ENCODE measurements at places on chromosomes 6 and 20. TPM values are rescaled to one million over a fixed set of nuclear protein-coding genes. Genes with fewer than 3 reads are reported as not detected.

GRCh38 chr6:168968228-168968627 is 285.4 kb downstream of the THBS2 start:
- no peak for DNase-seq
- H3K4me1 ChIP-seq = no peaks in the 10 kb centered on the region
- no peak overlapping the region for H3K27ac ChIP-seq

The PRKN gene
- total RNA-seq = 3.2 TPM

GRCh38 chr6:99347804-99348203 is 1.7 kb downstream of the FAXC start:
- H3K36me3 ChIP-seq = peaks cover under 1% of the 10 kb centered on the region
- peak overlapping the region; percentile 94 for H3K4me3 ChIP-seq
- no peak for DNase-seq
- H3K27me3 ChIP-seq = peaks cover 7% of the 10 kb centered on the region

- DNase-seq = no peak
- H3K36me3 ChIP-seq = peaks cover 3% of the 10 kb centered on the region
- H3K4me1 ChIP-seq = peaks cover 14% of the 10 kb centered on the region
- no peak overlapping the region for H3K4me3 ChIP-seq
Measured at GRCh38 chr6:99338188-99338587, 11.3 kb downstream of the FAXC start.

- DNase-seq = no peak
- H3K4me1 ChIP-seq = peaks cover 37% of the 10 kb centered on the region
- H3K27ac ChIP-seq = no peak overlapping the region
- no peaks in the 10 kb centered on the region for H3K27me3 ChIP-seq
Measured at GRCh38 chr6:111843347-111844147, 29.7 kb downstream of the FYN start.

GRCh38 chr20:13353261-13353945 is 132.3 kb downstream of the ISM1 start:
- DNase-seq = no peak
- H3K27me3 ChIP-seq = no peaks in the 10 kb centered on the region
- H3K36me3 ChIP-seq = no peaks in the 10 kb centered on the region
- no peak overlapping the region for H3K27ac ChIP-seq

- no peaks in the 10 kb centered on the region for H3K27me3 ChIP-seq
- H3K27ac ChIP-seq = no peak overlapping the region
- H3K36me3 ChIP-seq = no peaks in the 10 kb centered on the region
- peaks cover 4% of the 10 kb centered on the region for H3K4me1 ChIP-seq
- no peak for DNase-seq
Measured at GRCh38 chr20:1854246-1854645, 41.0 kb upstream of the SIRPA start.

GRCh38 chr6:79710127-79710526 is 79.0 kb downstream of the SH3BGRL2 start:
- no peaks in the 10 kb centered on the region for H3K4me1 ChIP-seq
- no peak for DNase-seq

DNA sequence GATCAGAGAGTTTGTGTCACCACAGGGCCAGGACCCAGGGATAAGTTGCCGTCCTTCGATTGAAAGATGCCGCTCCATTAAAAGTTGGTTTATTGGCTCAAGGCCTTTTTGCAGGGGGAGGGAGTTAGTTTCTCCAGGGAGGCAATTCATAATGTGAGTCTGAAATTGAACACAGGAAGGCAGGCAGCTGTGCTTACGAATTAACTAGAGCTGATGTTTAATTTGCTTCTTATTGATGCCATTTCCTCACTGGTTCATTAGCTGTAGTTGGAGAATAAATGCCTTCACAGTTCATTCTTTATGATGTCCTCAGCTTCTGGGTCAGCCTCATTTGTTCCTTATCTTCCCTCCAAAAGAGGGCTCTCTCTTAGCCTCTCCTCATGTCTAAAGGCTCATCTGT is 113.2 kb upstream of the PTPRT start:
- H3K4me1 ChIP-seq = no peaks in the 10 kb centered on the region
- H3K27ac ChIP-seq = no peak overlapping the region
- no peaks in the 10 kb centered on the region for H3K36me3 ChIP-seq
- no peak for DNase-seq

The CENPQ gene
- 12.1 TPM for total RNA-seq

DNA sequence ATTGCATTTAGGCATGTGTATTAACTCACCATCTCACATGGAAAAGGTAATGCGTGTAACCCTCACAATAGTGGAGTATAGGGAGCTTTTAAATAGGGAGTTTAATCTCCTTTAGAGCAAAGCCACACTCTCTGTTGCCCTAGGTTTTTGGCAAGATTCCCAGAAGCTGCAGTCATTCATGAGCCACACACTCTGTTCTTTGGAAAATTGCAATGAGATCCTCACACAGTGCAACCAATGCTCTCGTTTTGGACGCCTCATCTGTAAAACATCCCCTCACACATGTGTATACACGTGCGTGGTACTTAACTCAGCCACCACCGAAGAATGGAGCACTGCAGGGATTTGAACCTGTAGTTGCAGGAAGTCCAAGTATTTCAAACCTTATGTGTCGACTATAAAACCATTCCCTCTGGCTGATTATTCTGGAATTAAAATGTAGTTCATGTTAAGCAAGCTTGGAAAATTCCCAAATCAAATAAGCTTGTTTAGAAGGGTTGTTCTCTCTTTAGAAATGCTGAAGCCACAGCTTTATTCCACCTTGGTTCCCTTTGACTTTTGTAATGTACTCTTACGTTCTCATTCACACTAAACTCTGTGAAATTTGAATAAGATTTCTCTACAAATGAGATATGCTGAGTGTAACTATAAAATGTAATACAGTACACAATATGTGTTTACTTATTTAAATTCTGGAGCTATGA is 489.8 kb upstream of the MANEA start:
- no peaks in the 10 kb centered on the region for H3K27me3 ChIP-seq
- no peak overlapping the region for H3K4me3 ChIP-seq
- H3K36me3 ChIP-seq = no peaks in the 10 kb centered on the region
- no peaks in the 10 kb centered on the region for H3K4me1 ChIP-seq

The TGM3 gene
- 0.43 TPM for total RNA-seq

DNA sequence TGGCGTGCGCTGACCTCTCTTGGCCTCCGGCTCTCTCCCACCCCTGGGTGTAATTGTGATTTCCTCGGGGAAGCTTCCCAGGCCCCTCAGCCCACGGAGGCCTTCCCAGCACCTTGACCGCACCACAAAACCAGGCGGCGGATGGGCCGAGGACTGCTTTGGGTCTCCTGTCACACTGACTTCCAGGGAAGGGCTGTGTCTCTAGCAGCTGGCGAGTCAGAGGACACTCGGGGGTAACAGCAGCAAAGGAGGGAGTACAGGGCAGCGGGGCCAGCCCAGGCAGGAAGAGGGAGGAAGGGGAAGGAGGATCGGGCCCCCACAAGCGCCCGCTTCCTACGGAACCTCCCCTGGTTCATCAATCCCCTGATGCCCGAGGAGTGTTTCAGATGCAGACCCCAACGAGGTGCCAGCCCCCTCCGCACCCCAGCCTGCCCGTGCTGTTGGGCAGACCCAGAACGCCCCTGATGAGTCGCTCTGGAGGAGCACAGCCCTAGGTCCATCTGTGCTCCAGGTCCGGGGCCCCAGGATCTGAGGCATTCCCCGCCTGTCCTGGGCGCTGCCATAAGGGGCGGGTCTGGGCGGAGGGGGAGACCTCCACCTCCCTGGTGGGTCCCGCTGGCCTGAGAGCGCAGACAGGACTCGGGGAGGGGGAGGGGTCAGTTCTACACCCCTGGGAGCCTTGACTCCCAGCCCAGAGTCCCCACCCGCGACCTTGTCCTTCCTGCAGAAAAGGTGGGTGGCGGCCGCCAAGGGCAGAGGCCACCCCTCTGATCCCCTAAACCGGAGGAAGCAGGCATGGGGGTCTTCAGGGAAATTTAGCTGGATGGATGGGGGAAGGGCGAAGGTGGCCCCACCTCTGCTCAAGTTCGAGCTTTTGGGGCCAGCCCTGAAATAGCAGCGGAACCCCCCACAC is 956 bp downstream of the CHRNA4 start:
- H3K27me3 ChIP-seq = peaks cover 26% of the 10 kb centered on the region
- H3K4me3 ChIP-seq = no peak overlapping the region
- H3K27ac ChIP-seq = no peak overlapping the region
- peaks cover 19% of the 10 kb centered on the region for H3K4me1 ChIP-seq
- DNase-seq = no peak

The PMEPA1 gene
- 3.2 TPM for total RNA-seq

The KIAA0408 gene
- total RNA-seq = 40.7 TPM

DNA sequence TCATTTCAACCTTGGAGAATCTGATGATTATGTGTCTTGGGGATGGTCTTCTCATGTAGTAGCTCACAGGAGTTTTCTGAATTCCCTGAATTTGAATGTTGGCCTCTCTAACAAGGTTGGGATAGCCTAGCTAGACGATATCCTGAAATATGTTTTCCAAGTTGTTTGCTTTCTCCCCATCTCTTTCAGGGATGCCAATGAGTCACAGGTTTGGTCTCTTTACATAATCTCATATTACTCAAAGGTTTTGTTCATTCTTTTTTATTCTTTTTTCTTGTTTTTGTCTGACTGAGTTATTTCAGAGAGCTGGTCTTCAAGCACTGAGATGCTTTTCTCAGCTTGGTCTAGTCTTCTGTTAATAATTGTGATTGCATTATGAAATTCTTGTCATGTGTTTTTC is 42.7 kb upstream of the COL9A1 start:
- H3K36me3 ChIP-seq = no peaks in the 10 kb centered on the region
- no peak overlapping the region for H3K27ac ChIP-seq
- no peaks in the 10 kb centered on the region for H3K27me3 ChIP-seq

GRCh38 chr6:82182756-82183155 is 64.8 kb downstream of the IBTK start:
- DNase-seq = no peak
- no peak overlapping the region for H3K27ac ChIP-seq
- no peaks in the 10 kb centered on the region for H3K4me1 ChIP-seq
- H3K4me3 ChIP-seq = no peak overlapping the region

DNA sequence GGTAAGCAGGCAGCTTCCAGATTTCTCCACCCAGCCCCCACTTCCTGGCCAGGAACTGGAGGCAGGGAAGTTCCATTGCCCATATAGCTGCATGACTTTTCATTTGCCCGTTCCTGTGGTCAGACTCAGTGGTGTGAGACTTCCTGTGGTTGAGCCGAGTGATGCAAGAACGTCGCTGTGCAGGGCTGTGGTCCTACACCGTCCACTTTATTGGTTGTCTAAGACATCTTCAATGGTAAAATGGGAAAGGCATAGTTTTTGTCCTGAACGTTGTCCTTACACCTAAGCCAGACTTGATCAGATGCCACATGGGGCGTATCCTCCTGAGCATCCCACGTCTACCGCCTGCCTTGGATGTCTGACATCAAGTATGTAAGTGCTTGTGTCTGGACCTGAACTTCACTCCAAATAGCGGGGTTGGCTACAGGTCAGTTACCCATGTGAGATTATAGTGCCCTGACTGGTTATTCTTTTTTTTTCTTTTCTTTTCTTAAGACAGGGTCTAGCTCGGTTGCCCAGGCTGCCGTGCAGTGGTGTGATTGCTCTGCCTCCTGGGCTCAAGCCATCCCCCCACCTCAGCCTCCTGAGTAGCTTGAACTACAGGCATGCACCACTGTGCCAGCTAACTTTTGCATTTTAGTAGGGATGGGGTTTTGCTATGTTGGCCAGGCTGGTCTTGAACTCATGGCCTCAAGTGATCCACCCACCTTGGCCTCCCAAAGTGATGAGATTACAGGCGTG is 25.9 kb upstream of the GTSF1L start:
- H3K4me1 ChIP-seq = no peaks in the 10 kb centered on the region
- no peak overlapping the region for H3K4me3 ChIP-seq

The ADGRB3 gene
- total RNA-seq = 5.1 TPM

DNA sequence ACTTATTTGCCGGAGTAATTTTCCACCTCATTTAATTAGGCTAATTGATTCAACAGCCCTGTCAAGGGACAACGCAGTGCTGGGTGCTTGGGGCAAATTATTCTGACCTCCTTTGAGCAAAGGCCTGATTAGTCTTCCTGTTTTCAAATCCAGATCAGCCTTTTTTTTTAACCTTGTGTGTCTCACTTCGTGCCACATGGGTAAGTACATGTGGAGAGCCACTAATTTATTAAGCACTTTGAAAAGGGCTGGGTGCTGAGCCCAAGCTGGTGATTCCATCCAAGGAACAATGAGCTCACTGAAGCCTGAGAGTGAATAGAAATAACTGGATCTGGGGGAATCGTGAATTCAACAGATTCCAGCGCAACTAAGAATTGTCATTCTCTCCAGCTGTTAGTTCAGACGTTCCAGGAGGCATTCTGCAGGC is 229.3 kb downstream of the CLIC5 start:
- H3K36me3 ChIP-seq = no peaks in the 10 kb centered on the region
- peaks cover 2% of the 10 kb centered on the region for H3K27me3 ChIP-seq
- DNase-seq = no peak
- no peak overlapping the region for H3K4me3 ChIP-seq
- peaks cover 14% of the 10 kb centered on the region for H3K4me1 ChIP-seq
- no peak overlapping the region for H3K27ac ChIP-seq

DNA sequence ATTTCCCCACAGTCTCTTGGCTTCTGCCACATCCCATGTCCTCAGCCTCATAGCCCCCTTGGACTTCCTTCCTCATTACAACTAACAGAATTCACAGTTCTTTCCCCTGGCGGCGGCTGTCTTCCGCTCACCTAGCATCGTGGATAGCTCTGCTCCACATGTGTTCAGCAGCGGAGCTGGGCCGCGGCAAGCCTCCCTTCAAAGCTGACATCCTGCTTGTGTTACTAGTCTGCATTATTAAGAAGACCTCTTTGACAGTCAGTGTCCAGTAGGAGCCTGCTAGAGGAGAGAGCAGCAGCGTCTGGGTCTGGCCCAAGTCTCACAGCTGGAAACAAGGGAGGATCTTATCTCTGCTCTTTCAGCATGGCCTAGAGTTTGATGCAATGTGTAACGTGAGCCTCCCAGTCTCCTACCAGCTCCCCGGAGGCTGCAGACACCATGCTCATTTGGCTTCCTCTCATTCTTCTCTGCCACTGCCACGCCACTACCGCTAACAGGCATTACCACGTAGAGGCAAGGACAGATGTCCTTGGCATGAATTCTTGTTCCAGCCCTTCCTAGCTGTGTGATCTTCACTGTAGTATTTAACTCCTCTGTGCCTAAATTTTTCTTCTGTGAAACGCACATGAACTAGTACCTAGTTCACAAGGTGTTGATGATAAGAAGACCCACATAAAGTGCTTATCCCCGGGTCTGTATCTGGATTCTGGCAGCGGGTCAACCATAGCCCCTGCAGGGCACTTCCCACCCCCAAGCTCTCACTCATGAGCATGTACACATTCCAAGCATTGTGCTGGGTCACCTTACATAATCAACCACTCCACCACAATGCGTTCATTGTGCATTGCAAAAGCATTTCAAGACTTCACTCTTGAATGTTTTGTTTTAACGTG is 107.1 kb upstream of the BACH2 start:
- H3K4me3 ChIP-seq = no peak overlapping the region
- no peaks in the 10 kb centered on the region for H3K27me3 ChIP-seq
- DNase-seq = no peak
- H3K27ac ChIP-seq = no peak overlapping the region

DNA sequence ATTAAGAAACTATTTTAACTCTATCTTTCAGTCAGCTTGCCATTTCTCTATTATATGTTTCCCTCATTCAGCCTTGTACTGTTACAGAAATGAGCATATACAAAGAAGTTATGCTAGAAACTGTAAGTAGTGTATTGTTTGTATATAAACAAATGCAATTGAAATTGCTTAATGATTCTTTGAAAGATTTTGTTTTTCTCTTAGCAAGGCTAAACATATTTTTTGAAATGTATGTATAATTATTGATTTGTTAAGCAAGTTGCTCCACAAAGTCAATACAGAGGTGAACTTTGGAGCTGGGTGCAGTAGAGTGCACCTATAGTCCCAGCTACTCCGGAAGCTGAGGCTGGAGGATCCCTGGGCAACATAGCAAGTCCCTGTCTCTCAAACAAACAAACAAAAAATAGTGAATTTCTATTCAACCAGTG is 253.6 kb downstream of the RNGTT start:
- no peak overlapping the region for H3K27ac ChIP-seq
- H3K4me3 ChIP-seq = no peak overlapping the region
- no peaks in the 10 kb centered on the region for H3K4me1 ChIP-seq
- no peaks in the 10 kb centered on the region for H3K27me3 ChIP-seq
